NCI-H510A treated with DMSO at 0.1 percent for 48 hours (cell line): ENCODE measurements at places on chromosomes 12 and 14.

DNA sequence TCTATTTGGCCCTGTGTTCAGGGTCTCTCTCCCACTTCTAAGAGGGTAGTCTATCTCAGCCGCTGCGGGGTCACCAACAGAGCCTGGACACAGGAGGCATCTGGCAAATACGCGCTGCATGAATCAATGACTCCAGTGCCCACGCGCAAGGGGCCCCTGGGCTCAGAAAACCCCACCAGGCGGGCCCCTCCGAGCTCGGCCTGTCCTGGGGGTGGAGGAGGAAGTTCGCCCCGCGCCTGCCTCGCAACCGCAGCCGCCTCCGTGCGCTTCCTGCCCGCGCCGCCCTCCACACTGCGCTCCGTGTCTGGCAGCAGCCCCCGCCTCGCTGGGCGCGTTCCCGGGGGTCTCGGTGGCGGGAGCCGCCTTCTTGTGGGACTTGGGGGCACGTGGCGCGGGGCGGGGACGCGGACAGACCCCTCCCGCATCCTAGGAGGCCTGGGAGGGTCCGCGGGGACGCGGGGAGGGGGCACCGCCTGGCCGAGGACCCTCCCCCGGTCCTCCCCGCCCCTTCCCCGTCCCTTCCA is 811 bp upstream of the FBRSL1 start:
- DNase-seq = no peak

DNA sequence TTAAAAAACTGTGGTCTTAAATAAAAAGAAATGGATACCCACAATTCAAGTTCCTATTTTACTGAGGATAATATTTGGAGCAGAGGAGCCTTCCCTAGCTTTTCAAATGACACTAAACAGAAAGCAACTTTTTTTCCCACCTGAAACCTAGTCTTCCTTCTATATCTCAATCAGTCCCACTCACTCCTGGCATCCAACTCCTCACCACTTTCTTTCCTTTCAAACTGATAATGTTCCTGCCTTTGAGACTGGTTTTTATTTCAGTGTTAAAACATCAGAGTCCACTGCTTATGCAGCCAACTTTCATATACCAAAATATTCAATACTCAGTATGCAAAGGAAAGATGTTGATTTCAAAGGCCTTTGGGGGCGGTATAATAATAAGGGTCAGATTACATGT is 225.6 kb downstream of the GXYLT1 start:
- DNase-seq = no peak

GRCh38 chr14:51004801-51005526 is 60.7 kb upstream of the PYGL start:
- DNase-seq = peak; percentile 45

- no peak for DNase-seq
Measured at GRCh38 chr12:77667101-77667500, 163.6 kb upstream of the NAV3 start.

DNA sequence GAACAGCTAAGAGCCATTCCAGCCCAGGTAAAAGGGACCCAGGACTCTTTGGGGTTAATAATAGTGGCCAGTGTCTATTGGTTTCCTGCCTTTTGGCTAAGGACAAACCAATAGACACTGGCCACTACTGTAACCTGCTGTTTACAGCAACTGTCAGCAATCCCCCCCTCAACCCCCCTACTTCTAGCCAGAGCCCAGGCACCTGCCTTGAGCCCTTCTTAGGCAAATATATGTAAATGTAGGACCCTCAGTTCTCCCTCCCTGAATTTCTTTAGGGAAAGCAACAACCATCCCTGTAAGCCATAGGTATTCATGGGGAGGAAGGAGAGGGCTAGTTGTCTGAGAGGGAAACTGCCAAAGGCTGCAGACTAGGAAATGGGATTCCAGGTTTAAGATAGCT is 22.3 kb downstream of the HOXC4 start:
- no peak for DNase-seq

DNA sequence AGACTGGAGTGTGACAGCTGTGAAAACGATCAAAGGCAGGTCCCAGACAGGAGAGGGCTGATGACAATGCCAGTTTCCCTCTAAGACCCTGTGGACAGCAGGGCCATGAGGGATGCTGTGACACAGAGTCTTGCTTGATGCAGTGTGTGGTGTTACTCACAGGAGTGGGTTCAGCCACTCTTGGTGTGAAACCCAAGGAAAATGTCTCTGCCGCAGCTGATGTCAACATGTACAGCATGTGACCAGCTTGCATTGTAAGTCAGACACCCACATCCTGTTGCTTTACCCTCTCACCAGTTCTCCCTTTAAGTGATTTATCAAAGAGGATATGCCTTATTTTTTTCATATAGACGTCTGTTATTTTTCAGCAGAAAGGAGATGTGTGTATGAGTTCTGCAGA is 268.6 kb downstream of the BTG1 start:
- peak; percentile 44 for DNase-seq

DNA sequence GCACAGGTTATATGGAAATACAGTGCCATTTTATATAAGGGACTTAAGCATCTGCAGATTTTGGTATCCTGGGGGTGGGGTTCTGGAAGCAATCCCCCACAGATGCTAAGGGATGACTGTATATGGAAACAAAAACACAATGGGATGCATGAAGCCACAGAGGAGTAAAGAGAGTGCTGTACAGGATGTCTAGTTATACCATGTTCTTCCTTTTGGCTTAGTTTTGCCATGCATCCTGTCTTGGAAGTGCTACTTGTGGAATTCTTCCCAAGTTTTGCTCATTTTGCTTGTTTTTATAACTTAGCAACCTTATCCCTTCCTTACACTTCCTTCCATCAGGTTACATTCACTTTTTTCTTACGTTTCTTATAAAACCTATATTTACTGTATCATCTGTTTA is 55.6 kb downstream of the TRMT5 start:
- no peak for DNase-seq
